ENCODE measurements at places on chromosomes 3 and 15. TPM values are rescaled to one million over a fixed set of nuclear protein-coding genes. Genes with fewer than 3 reads are reported as not detected.

DUOX1 gene
- 2.0 TPM for total RNA-seq

SLC22A13 gene
- total RNA-seq = 0.27 TPM

TAMM41 gene
- 22.3 TPM for total RNA-seq

LRRIQ4 gene
- total RNA-seq = 0.33 TPM

CAV3 gene
- total RNA-seq = 8.4 TPM

IL17RB gene
- 8.7 TPM for total RNA-seq

PLA2G4E gene
- total RNA-seq = 0.16 TPM

CFAP20DC gene
- 9.5 TPM for total RNA-seq

All from camera-type eye (tissue), 1 donor.